ENCODE measurements at places on chromosomes 12 and 14.

DNA sequence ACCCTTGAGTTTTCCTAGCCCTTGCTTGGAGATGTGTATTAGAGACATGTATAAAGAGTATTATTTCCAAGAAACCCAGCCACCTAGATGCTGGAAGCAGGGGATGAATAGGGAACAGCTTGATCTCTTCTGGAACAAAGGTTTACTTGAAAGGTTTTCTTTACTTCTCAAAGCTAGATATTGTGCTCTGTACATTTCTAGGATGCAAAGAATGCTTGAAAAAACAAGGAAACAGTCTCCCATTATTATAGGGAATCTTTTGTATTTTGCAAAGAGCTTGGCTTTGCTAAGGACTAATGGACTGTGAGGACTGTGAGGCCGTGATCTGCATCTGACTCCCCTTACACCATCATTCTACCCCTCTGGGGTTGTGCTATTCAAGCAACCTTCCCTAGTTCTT, 77.9 kb downstream of the PRICKLE1 start:
- no peak for DNase-seq

DNA sequence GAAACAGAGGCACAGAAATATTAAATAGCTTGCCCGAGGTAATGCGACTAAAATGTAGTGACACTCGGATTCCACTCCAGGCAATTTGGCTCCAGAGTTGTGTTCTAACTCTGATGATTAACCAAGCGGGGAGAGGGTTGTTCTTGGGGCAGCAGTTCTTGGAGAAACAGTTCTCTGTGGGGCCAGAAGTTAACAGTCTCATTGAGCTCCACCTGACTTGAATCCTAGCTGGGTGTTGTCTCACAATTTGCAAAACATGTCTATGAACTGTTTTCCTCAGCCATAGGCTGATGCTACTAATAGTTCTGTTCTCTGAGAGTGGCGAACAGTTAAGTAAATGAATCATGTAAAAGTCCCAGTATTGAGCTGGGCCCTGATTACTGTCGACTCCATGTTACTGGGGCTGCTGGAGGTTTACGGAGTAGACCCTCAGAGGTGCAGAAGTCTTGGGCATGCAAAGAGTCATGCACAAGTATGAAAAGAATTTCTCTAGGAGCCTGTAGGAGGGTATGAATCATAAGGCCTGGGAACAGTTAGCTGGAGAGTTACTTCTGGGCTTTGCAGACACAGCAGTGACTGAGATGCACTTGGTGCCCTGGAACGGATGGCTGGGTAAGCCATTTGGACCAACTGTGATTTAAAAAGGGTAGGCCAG, 15.4 kb upstream of the NIN start:
- DNase-seq = no peak

GRCh38 chr14:56844406-56845002, 34.2 kb upstream of the OTX2 start:
- DNase-seq = no peak

DNA sequence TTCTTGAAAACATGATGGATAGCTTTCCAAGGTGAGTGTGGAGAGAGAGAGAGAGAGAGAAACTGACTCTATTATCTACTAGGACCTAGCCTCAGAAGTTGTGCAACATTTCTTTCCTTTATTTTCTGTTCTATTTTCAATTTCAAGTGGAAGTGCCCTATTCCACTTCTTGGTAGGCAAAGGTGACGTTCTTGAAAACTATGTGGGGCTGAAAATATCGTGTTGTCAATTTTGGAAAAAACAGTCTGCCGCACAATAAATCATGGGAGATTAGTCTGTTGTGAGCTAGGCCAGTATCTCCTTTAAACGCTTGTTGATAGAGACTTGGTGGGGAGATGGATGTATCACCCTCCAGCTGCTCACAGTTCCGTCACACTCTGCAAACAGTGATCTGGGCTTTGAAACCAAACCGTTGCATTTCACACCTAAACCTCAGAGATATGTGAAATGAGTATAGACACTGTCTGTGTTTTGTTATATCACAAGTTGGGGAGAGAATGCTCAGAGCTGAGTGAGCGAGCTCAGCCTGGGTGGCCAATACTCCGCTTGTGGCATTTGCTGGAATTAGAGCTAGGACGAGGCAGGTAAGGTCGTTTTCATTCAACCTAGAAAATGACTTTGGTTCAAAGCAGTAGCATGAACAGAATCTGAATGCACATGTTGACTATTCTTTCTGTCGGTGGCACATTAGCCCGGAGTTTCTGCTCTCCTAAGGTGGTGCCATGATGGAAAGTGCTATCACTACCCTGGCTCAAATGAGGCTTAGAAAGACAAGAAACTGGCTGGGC, 75.1 kb upstream of the ST8SIA1 start:
- DNase-seq = no peak

- no peak for DNase-seq
These were observed 6.7 kb downstream of the STAC3 start for GRCh38 chr12:57244312-57244696.

DNA sequence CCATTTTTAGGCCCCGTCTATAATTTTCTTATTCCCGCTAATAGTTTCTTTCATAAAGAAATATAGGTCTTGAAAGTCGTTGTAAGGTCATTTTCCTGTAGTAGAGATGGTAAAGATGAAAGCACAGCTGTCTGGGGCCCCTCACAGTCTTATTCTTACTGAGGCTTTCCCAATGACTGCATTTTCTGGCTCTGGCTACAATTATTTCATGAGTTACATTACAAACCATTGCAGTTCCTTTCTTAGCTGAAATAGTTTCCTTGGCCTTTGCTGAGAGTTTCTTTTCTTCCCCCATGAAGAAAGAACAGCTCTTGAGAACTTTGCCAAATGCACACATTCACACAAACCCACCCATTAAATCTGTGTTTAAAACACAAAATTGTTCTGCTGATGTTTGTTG, 113.0 kb downstream of the DYRK2 start:
- no peak for DNase-seq

GRCh38 chr14:83253870-83254269, 1720.2 kb upstream of the SEL1L start:
- no peak for DNase-seq

DNA sequence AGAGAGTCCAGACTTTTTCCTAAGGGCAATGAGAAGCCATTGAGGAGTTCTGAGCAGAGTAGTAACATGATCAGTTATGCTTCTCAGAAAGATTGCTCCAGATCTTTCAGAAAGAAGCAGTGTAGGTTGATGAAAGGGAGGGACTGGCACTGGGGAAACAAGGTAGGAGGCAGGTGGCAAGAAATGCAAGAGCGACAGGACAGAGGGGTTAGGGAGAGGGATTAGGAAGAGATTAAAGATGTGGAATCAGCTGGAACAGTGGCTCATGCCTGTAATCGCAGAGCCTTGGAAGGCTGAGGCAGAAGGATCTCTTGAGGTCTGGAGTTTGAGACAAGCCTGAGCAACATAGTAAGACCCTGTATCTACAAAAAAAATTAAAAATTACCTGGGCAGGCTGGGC, 3.4 kb downstream of the CDCA3 start:
- no peak for DNase-seq

- no peak for DNase-seq
These were observed 23.0 kb downstream of the MNAT1 start for GRCh38 chr14:60757567-60758002.

DNA sequence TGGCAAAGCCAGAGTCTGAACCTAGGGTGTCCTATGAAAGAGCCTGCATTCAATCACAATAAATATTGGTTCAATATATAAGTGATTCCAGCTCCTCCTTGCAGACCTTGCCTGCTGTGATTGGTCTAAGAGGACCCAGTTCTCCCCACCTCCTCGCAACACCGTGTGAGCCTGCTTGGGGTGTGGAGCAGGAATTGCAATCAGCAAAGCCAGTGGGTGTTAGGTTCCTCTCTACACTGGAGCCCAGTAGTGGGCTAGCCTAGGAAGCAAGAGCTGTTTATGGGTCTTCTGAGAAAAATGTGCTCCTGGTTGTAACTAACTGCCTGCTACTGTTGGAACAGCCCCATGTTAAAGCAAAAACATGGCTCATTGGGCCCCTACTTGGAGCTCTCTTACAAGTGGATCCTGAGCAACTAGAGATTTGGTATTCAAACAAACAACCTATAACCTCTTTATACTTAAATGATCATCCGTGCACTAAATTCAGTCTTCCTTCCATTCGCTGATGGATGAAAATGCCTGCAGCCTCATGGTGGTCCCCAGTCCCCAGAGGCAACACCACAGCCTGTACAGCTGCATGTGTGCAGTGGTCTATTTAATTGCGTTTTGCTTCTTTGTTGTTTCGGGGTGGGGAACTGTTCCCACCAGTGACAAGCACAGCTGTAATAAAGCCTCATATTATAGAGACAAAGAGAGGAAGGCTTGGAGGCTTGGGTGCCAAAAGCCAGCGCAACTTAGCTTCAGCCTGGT, 3.7 kb upstream of the SELPLG start:
- no peak for DNase-seq

- no peak for DNase-seq
These were observed 141.3 kb downstream of the CACNA1C start for GRCh38 chr12:2194060-2194459.

DNA sequence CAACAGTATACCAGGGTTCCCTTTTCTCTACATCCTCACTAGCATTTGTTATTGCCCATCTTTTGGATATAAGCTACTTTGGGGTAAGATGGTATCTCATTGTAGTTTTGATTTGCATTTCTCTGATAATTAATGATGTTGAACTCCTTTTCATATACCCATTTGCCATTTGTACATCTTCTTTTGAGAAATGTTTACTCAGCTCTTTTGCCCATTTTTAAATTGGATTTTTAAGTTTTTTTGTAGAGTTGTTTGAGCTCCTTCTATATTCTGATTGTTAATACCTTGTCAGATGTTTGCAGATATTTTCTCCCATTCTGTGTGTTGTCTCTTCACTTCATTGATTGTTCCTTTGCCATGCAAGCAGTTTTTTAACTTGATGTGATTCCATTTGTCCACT, 22.2 kb downstream of the ESR2 start:
- no peak for DNase-seq

DNA sequence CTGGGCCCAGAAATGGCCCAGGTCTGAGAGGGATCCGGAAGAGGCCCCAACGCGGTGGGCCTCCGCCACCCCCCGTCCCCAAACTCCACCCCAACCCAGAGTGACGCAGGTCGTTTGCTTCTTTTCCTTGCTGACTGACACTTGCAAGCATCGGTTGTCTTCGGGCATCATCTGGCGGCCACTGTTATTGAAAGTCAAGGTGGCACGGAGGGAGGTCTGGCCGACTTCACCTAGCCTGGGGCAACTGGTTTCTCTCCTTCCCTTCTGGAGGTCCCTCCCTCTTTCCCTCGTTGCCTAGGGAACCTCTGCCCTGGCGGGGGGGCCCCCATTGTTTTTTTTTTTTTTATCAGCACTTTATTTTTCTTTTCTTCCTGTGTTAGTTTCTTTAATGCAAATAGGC, 241.8 kb downstream of the ALG10 start:
- no peak for DNase-seq

- DNase-seq = no peak
These were observed 6.7 kb downstream of the TRMT5 start for GRCh38 chr14:60974090-60974651.

GRCh38 chr12:51871126-51871525, 16.8 kb upstream of the ANKRD33 start:
- no peak for DNase-seq

DNA sequence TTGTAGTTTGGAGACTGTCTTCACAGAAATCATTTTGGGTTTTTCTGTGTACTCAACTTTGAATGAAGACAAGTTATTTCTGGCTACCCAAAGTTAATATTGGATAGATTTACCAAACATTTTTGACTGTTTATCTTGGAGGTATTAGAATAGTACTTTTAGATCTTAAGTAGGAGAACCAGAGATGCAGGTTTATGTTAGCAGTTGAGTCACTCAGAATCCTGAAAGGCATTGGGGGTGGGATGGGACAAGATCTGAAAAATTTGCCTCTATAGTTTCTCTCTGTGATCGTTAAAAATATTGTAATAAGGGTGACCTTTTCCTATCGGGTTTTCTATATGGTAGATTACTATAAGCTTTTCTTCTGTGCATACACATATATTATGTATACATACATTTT, 112.3 kb downstream of the TTC6 start:
- no peak for DNase-seq

DNA sequence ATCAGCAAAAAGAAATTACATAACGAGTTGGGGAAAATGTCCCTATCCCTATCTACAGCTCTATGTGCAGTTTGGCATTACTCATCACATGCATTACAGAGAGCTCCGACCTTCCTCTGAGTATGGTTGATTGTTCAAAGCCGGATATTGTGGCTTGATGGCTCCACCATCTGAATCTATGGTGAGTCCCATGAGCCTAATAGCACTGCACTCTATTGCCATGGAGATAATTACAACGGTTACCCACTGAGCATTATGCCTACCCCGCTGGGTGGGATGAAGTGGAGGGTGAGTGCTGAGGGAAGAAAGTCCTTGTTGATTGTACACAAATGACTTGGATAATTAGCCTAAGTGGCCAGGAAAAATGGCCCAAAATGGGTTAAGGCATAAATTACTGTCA, 800.5 kb downstream of the NRXN3 start:
- no peak for DNase-seq

DNA sequence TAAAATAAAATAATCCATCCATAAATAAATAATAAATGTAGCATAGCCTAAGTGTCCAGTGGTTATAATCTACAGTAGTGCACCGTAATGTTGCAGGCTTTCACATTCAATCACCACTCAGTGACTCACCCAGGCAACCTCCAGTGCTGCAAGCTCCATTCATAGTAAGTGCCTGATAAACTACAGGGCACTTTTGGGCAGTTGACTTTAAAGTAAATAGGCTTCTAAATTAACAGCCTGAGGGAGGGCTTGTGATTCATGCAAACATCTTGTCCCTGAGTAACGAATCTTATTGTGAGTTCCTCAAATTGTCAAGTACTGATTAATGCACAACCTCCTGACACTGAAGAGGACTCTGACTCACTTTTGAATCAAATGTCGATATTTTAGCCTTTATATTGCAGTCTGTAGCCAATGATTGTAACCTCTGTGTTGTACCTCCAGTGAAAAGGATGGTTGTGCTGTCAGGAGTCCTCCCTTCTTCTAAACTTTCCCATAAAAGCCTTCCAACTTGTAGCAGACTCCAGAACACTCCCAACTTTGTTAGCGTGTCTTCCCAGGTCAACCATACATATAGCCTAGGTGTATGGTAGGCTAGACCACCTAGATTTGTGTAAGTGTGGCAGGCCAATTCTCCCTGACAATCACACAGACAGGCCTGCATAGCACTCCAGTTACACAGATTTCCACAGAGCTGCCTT, 55.0 kb upstream of the BICD1 start:
- DNase-seq = no peak

DNA sequence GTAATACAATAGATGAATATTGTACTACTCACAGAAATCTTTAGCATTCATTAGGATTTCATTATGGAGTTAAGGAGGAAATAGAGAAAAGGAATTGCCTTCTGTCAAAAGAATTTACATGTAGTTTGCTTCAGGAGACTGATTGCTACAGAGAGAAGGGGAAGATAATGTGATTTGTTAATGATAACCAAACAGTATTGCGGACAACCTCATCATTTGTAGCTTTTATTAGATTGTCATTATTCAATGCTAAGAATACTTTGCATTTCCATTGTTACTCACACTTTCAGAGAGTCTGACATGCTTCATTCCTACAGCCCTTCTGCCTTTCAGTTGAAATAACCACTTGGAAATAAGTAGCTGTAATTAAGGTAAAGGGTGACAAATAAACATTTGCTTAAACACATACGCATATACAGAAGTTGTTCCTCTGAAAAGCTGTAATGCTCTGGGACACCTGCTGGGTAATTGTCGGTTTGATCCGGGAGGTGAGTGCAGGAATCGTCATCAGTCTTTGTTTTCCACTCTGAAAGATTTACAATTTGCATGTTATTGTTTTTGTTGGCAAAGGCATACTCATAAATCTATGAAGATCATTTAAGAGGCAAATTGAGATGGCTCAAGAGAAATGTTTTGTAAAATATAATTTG, 600.2 kb downstream of the TRHDE start:
- no peak for DNase-seq

- DNase-seq = no peak
These were observed 145.6 kb downstream of the ATP23 start for GRCh38 chr12:58086930-58087329.
